ENCODE measurements at places on chromosomes 7 and 10. TPM values are rescaled to one million over a fixed set of nuclear protein-coding genes. Genes with fewer than 3 reads are reported as not detected.

The PAPSS2 gene
- total RNA-seq = 227 TPM

The ZNF727 gene
- not detected for total RNA-seq

The CRPPA gene
- 2.9 TPM for total RNA-seq

The ANXA8L1 gene
- total RNA-seq = 10.3 TPM

The FGFR2 gene
- 2.6 TPM for total RNA-seq

The SLC29A4 gene
- 1.0 TPM for total RNA-seq

The TMEM213 gene
- not detected for total RNA-seq

The LRRD1 gene
- under 0.01 TPM for total RNA-seq

The RELN gene
- 0.14 TPM for total RNA-seq

The TAS2R39 gene
- not detected for total RNA-seq

The NRCAM gene
- 0.14 TPM for total RNA-seq

The SHTN1 gene
- total RNA-seq = 3.1 TPM

The PHYHIPL gene
- not detected for total RNA-seq

The LRMDA gene
- 0.22 TPM for total RNA-seq

The DNMBP gene
- 26.3 TPM for total RNA-seq

The AFAP1L2 gene
- 62.2 TPM for total RNA-seq

The TSPAN12 gene
- 0.44 TPM for total RNA-seq

The ANKRD61 gene
- total RNA-seq = 0.44 TPM

The GPR146 gene
- 0.14 TPM for total RNA-seq

The ATP5F1C gene
- 240 TPM for total RNA-seq

The MET gene
- 51.0 TPM for total RNA-seq

The LRRC17 gene
- total RNA-seq = 5.7 TPM

The GIMAP6 gene
- not detected for total RNA-seq

The XRCC2 gene
- 0.22 TPM for total RNA-seq

The OPN1SW gene
- not detected for total RNA-seq

The EPHB6 gene
- total RNA-seq = 2.4 TPM

The MYH16 gene
- total RNA-seq = 0.43 TPM

The WAC gene
- total RNA-seq = 60.8 TPM

The MACC1 gene
- total RNA-seq = not detected

The H2BK1 gene
- not detected for total RNA-seq

The CLCN1 gene
- total RNA-seq = not detected

The DEPP1 gene
- total RNA-seq = 3.6 TPM

The CPN1 gene
- total RNA-seq = not detected

The FXYD4 gene
- not detected for total RNA-seq

The ATRNL1 gene
- total RNA-seq = not detected

The KLF14 gene
- total RNA-seq = 0.22 TPM

The SH2D4B gene
- total RNA-seq = 0.29 TPM

The GPR15LG gene
- not detected for total RNA-seq

The VPS37D gene
- 2.0 TPM for total RNA-seq

The NYAP1 gene
- total RNA-seq = 0.72 TPM

The EPO gene
- not detected for total RNA-seq

The PTN gene
- 5.9 TPM for total RNA-seq

The RAB19 gene
- not detected for total RNA-seq

The PTF1A gene
- total RNA-seq = not detected

The CASD1 gene
- total RNA-seq = 12.9 TPM

The CHST15 gene
- total RNA-seq = 6.3 TPM

The GCK gene
- total RNA-seq = not detected

The DPYSL4 gene
- total RNA-seq = 5.7 TPM

The SLC39A12 gene
- total RNA-seq = not detected

The THSD7A gene
- total RNA-seq = 0.44 TPM

The DPP6 gene
- under 0.01 TPM for total RNA-seq

The RFC2 gene
- total RNA-seq = 10.5 TPM
